ENCODE measurements at places on chromosomes 2 and 18. TPM values are rescaled to one million over a fixed set of nuclear protein-coding genes. Genes with fewer than 3 reads are reported as not detected.

The HOXD9 gene
- 0.86 TPM for total RNA-seq

The LONRF2 gene
- 2.1 TPM for total RNA-seq

DNA sequence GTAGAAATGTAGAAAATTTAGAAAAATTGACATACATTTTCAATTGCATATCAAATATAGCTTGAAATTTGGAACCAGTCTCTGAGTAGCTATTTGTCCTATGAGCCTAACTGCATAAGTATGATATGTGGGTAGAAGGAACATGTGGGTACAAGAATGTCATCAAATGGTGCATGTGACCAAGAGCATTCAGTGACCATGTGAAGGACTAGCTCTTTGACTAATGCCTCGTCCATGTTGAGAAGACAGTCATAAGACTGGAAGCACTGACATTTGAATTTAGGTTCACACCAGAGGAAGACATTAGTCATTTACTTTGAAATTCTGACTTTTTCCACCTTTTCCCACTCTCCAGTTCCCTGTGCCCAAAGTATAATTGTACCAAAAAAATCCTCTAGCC is 12.6 kb downstream of the MRPL44 start:
- no peak for DNase-seq

GRCh38 chr18:55346387-55346786 is 241.6 kb downstream of the TCF4 start:
- no peak for DNase-seq

The COL6A3 gene
- 114 TPM for total RNA-seq

DNA sequence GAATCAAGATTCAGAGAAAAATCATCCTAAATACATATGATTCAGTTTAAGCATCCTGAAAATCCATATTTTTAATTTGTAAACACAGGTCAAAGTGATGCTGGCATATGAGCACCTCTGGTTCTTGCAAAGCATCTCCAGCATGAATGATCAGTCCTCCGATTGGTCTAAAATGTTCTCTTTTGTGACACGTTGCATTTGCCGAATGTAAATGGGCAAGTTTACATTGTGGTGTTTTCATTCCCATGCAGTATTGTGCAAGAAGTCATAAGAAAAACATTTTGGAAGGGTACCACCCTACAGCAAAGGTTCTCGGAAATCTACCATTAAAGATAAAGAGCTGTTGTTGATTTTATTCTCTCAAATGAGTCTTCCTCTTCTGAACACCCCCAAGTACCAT is 108.0 kb upstream of the UNC80 start:
- DNase-seq = no peak

GRCh38 chr2:160292225-160292624 is 92.2 kb upstream of the ITGB6 start:
- DNase-seq = no peak

DNA sequence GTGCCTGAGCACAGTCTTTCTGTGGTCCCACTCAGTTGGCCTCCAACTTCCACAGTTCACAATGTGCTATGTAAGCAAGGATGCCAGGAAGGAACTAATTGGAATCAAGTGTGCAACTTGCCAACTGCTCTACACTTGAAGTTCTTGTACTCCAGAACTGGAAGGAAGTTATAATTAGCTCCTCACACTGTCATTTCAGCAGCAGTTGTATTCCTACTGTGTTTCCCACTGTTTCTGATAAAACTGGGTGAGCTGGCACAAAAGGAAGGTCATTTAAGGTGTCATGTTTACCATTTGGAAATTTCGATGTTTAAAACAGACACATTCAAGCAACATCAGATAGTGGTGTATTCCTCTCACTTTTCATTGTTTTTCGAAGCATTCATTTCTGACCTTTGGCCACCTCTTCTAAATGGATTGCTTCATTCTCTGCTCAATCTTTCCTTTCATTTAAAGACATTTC is 84.2 kb downstream of the ANTXR1 start:
- no peak for DNase-seq

GRCh38 chr2:43024515-43025011 is 201.8 kb downstream of the ZFP36L2 start:
- no peak for DNase-seq

GRCh38 chr2:72757177-72757775 is 68.6 kb downstream of the EXOC6B start:
- no peak for DNase-seq

- no peak for DNase-seq
Measured at GRCh38 chr2:142843731-142844130, 33.7 kb upstream of the KYNU start.

GRCh38 chr18:5439986-5440696 is 103.7 kb downstream of the EPB41L3 start:
- DNase-seq = no peak
